ENCODE measurements at places on chromosomes 2 and 18.

- no peak for DNase-seq
Measured at GRCh38 chr2:15730545-15731212, 139.0 kb downstream of the DDX1 start.

DNA sequence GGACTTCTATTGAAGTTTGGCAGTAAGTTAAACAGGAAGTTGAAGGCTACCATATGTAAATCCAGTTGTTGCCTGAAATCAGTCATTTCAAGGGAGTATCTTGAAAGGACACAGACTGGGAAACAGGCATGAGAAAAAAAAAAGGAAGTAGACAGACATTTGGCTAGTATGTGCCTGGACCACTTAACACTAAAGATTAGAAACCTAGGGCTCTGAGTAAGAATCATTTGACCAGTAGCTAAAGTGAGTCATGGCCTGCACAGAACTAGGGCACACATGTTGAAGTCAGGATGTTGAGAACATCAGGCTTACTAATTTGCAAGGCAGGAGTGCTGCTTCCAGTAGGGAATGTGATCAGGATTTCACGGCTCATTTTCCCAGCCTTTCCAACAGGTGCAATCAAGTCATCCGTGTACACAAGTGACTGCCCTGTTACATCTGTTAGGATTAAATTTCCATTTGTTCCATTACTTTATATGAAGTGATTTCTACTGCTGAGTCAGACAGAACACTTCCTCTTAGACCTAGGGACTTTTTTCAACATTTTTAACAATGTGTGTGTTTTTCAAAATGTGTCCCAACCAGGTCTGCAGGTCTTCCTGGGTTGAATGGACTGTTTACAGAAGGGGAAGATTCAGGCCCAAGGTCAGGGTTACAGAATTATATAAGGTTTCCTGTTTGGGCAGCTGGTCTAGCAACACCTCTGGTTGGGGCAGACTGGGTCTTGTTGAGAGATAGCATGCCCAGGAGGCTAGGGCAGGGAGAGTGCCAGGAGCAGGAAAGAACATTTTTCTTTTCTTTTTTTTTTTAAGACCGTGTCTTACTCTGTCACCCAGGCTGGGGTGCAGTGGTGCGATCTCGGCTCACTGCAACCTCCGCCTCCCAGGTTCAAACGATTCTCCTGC, 145.6 kb downstream of the TGIF1 start:
- DNase-seq, result peak; percentile 37

DNA sequence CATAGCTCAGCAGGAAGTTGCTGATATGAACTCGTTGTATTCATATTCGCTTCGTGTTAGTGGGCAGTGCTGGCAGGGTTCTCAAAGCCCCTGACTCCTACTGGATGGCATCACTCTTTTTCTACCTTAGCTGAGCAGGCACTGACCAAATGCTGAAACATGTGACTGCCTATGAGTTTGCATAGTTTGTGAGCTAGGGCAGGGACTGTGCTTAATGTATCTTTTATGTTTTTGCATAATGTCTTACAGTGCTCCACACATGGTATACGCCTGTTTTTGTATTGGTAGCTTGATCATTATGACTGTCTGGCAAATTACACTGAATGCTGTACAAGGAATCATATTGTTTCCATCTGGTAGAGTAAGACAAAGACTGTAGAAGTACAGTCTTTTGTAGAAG, 305.3 kb downstream of the PARD3B start:
- DNase-seq, result no peak

- DNase-seq, result peak; percentile 8
Measured at GRCh38 chr2:62305421-62306176, 109.7 kb downstream of the B3GNT2 start.

- no peak for DNase-seq
Measured at GRCh38 chr2:25089605-25090315, 47.9 kb downstream of the EFR3B start.

- no peak for DNase-seq
Measured at GRCh38 chr2:240240017-240240734, 99.7 kb upstream of the OTOS start.

DNA sequence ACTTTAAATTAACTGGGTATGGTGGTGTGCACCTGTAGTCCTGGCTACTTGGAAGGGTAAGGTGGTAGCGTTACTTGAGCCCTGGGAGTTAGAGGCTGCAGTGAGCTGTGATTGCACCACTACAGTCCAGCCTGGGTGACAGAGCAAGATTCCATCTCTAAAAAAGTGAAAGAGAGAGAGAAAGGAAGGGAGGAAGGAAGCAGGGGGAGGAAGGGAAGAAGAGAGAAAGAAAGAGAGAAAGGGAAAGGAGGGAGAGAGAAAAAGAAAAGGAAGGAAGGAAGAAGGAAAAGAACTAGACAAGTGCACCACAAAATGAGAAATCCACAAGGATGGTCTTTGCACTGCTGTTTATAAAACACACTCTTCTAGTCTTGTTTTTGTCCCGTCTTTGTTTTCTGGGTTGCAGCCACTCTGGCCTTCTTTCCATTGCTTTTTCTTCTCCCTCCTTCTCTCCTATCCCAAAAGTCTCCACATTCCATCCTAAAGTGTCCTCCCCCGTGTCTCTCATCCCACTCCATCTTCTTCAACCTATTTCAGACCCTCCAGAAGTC, 32.0 kb downstream of the PKDCC start:
- DNase-seq, result no peak

DNA sequence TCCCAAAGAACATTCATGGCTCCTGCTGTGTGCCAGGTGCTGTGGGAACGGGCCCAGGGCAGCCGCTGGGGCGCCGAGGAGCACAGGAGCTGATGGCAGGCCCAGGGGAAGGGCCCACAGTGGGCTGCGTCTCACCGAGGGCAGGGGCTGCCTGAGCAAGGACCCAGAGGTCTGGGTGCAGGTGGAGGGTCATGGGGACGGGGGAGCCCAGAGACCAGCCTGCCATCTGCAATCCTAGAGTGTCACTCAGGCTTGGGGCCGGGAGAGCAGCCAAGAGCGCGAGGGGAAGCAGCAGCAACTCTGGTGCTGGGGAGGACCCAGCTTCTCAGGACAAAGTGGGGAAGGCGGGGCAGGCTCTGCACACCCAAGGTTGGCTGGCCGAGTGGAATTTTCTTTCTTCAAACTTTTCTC, 207.4 kb downstream of the HDAC4 start:
- DNase-seq, result no peak

Data from CD4-positive, alpha-beta T cell treated with Interleukin-6 at 100 ng/mL for 8 hours (primary cell).